AG09309 (cell line): ENCODE measurements at places on chromosomes 2 and 18.

DNA sequence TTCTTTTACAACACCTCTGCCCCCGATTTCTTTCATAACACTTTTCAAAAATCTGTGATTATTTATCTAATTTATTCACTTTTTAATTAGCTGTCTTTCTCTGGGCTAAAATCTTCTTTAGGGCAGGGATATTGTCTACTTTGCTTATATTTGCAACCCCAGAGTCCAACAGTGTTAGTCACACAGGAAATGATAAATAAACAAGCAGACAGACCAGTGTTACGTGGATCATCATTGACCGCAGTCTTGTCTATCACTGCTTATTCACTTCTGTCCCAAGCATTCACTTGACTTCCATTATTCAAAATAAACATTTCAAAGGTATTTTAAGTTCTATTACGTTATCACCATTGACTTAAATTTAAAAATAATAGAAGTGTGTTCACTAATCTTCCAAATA lies 237.6 kb upstream of the UBE2E3 start:
- DNase-seq, result no peak

DNA sequence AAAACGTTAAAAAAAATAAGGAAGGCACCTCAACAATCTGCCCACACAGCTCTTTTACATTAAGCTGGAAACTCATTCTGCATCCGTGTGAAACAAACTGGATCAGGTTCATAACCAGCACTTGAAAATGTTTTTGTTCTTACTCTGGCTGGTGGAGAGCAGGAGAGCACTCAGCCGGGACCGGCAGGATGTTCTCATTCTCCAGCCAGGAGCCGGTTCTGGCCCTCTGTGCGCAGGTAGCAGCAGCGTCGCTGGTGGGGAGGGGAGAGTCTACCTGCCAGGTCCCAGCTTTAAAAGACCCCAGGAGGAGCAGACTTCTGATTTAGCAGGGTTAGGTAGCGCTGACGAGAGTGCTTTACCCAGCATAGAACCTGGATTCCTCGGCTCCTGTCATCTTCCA lies 834.9 kb upstream of the SALL3 start:
- DNase-seq, result no peak

GRCh38 chr2:151325581-151326095 lies 31.8 kb upstream of the TNFAIP6 start:
- no peak for DNase-seq

GRCh38 chr2:11411768-11412448 lies 54.1 kb downstream of the E2F6 start:
- no peak for DNase-seq

DNA sequence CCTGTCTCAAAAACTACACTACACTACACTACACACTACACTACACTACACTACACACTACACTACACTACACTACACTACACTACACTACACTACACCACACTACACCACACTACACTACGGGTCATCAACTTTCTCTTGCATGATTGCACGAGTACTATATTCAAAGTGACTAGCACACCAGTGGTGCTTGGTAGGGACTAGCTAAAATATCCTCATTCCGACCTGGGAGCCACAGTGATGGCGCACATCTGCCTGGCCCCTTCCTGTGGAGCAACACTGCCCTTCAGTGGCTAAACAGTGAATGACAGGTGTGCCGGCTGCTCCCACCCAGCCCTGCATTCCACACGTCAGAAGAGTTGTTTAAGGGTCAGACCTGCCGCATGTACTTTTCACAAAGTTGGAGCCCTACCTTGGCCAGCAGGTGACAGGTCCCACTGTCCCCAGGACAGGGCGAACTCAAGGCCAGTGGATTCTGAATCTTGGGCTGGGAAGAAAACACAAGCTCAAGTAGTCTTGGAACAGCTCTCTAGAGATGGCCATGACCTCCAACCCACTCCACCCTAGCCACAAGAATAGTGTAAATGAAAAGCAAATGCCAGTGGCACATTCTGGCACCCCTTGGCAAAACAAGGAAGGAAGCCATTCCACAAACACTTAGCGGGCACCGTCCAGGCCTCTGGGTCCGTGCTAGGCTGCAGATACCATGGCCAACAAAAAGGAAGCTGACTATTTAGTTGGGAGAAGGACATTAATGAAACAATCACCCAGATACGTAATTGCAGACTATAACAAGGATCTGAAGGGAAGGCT lies 79.7 kb upstream of the MSH2 start:
- DNase-seq, result no peak
